ENCODE measurements at places on chromosomes 12 and 14.

- peak; percentile 70 for DNase-seq
Observed at GRCh38 chr14:68088451-68088854, 268.9 kb downstream of the RAD51B start.

DNA sequence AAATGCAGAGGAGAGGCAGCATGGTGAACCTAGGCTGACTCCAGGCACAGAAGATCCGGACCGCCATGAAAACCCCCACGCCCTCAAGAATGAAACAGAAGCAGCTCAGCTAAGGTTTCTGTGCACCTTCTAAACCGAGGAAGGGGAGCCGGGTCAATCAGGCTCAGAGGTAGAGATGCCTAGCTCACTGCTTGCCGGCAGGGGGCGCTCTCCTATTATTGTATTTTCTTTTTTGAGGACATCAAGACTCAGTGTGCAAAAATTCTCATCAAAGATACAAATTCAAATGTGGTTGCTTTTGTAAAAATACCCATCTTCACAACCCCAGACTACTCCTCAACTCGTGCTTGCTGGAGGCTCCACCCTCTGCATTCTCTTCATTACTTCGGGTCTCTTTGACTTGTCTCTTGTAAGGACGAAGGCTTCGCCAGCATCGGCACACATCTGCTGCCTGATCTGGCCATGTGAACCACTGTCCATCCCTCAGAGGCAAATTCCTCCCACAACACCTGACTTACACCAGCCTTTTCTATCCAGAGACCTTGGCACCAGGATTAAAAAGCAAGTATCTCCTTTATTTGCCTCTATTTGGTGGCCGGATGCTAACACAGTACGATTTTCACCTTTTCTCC, 33.4 kb upstream of the RNASE3 start:
- peak; percentile 37 for DNase-seq

DNA sequence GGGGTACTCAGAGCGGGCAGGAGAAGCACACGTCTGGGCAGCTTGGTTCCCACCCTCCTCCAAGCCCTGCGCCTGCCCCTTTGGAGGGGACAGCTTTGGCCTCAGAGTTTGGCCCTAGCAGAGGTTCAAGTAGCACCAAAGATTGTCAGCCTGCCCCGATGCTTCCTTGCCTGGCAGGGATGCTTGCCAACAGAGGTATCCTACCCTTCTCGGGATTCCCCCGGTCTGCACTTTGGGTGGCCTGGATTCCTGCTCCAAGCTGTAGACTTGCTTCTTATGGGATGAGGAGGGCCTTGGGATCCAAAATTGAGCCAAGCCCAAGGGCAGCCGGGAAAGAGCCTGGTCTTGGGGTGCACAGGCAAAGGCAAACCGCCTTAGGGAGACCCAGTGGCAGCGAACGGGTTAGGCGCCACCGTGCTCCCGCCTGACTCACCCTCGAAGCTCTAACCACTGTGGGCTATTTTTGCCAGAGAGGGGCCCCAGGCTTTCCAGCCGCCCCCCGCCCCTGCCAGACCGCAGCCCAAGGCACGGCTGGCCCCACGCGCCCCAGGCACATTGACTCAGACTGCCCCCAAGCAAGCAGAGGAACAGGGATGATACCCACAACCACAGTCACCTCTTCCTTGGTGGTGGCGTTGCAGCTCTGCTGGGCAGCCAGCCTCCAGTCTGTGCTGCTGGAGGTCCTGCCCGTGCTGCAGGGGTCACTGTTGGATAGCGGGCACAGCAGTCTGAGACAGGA, 847 bp upstream of the WNT10B start:
- peak; percentile 79 for DNase-seq

DNA sequence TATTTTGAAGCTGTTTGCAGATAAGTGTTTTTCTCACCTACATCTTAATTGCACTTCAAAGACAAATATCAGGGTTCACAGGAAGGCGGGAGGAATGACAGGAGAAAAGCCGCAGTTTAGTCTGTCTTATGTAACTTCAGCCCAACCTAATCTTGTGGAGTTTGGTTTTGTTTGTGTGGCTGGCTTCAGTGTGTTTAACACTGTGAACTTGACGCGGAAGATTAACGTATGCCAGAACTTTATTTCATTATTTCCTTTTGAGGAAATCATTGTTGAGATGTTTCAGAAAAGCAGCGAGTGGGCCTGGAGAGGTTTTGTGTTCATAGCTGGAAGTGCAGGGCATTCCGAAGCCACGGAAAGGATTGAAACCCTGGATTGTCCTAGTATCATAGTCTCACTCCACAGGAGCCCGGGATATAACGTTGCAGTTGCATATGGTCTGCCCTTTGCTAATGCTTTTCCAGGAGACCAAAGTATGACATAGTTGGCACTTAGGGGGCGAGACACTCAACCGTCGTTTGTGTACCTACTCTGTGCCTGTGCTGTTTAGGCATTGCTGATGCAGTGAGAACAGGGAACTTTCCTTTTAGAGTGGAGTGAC, 2.0 kb downstream of the PELI2 start:
- DNase-seq: peak; percentile 7

GRCh38 chr12:25023808-25024207, 74.9 kb upstream of the BCAT1 start:
- DNase-seq: no peak

GRCh38 chr12:116600959-116601918, 42.1 kb downstream of the MAP1LC3B2 start:
- DNase-seq: peak; percentile 87

DNA sequence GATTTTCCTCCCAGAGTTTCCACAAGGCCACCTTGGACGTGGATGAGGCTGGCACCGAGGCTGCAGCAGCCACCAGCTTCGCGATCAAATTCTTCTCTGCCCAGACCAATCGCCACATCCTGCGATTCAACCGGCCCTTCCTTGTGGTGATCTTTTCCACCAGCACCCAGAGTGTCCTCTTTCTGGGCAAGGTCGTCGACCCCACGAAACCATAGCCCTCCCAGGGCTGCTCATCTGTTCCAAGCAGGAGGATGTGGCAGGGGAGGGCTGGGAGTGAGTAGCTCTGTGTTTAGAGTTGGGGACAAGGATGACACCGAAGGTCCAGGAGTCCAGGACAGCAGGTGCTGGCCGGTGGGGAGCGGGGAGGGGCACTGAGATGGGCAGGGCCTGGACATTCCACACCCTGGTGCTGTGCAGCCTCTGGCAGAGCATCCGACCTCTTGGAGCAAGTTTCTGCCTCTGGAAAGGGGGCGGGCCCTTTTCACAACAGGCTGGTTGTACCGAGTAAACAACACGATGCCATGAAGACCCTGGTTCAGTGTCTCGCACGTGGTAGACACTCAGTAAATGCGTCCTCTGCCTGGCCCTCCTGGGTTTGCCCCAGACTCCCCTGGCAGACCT, 8.2 kb downstream of the SERPINA4 start:
- DNase-seq: no peak

DNA sequence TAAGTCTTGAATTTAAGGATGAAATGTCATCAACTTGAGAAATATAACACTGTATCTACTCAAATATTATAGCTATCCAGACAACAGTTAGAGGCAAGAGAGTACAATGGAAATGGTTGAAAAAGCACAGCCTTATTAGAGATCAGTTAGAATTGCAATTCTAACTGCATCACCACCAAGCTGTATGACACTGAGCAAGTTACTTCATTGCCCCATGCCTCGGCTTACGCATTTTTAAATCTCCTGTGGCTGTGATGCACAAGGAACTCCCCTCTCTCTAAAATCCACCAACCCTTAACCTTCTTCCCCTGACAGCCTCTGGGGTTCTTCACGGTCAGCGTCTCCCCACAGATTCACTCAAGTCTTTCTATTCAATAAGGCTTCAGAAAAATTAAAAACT, 75.1 kb downstream of the MED13L start:
- DNase-seq: no peak

- DNase-seq: no peak
Observed at GRCh38 chr12:98235301-98235700, 280.1 kb upstream of the TMPO start.

DNA sequence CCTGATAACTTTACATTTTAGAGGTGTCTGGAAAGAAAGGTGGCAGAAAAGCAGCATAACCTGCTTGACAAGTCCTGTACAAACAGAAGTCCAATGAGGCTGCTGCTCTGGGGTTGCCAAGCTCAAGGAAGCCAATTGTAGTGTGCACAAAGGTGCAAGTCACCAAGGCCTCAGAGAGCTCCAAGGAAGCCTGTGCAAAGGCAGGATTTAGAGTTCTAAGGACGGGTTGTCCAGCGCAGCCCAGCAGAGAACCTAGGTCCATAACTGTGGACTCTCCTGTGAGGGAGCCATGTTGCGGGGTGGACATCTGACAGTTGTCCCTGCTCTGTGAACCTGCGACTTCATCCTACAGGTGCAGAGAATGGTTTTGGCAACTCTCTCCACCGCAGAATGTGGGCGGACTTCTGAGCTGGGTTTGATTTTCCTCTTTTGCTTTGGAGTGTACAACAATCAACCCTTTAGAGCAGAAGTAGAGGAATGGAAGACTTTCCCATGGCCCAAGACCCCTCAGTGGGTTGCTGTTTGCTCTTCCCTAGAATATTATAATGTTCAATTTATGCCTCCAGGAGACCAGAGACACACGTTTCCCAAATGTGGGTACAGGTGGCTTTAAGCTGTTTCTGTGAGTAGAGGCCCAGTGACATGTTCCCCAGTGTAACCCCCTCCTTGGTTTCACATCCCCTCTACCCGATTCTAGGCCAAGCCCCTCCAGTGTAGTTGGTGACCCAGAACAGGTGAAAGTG, 81.0 kb downstream of the ETV6 start:
- no peak for DNase-seq

DNA sequence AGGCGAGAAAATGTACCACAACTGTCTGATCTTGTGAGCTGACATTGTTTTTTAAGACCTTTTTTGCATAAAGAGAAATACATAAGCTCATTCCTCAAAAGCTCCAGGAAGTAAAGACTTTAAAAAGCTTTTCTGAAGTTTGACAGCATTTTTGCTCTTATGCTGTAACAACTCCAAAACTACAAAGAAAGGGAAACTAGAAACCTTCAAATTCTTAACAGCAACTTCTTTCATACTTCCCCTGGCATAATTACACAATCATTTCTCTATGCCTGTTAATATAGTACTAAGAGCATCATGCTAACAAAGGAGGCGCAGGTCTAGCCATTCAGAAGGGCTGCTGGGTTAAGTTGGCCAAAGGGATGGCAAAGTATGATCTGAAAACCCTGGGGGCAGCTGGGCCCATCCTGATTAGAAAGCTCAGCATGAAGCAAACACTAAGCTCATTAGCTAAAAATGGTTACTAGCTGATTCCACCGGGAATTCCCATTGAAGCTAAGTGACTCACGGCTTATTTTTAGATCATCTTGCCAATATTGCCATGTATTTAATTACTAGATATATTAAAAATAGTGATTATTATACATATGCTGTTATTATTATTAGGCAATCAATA, 26.1 kb upstream of the ANP32D start:
- DNase-seq: no peak

GRCh38 chr12:6647083-6647604, at the start of gene ACRBP:
ACRBP (minus strand) TSS chr12:6647432; CDS start chr12:6647366, 66 bp downstream.
- DNase-seq: peak; percentile 59

DNA sequence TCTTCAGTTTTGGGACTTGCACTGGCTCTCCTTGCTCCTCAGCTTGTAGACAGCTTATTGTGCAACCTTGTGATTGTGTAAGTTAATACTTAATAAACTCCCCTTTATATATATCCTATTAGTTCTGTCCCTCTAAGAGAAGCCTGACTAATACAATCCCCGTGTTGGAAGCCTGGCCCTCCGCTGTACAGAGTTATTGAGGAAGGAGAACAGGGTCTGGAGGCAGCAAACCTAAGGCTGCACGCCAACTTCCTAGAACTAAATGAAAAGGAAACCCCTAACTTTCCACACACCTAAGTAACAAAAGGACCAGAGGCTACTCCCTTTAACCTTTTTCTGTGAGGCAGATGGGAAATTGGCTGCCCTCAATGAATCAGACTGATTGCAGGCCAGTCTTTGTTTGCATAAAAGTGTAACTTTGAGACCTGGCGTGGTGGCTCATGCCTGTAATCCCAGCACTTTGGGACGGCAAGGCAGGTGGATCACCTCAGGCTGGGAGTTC, 42.6 kb upstream of the LIMA1 start:
- DNase-seq: no peak

- no peak for DNase-seq
Observed at GRCh38 chr12:5846950-5847349, 98.1 kb downstream of the ANO2 start.

DNA sequence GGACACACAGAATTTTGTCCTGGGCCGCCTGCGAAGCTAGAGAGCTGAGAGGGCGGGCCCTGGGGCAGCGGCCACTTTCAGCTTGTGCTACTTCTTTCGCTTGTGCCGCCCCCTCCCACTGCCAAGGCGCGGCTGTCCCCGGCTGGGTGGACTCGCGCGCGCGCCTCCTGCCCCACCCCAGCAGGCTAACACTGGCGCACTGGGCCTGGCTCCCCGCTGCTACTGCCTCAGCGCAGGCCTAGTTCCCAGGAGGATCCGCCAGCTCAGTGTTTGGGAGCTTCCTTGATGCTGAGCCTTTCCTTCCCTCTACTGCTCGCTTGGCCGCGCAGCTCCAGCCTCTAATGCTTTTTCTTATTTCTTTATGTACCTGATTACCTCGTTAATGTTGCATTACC, 27.4 kb upstream of the METAP2 start:
- no peak for DNase-seq

DNA sequence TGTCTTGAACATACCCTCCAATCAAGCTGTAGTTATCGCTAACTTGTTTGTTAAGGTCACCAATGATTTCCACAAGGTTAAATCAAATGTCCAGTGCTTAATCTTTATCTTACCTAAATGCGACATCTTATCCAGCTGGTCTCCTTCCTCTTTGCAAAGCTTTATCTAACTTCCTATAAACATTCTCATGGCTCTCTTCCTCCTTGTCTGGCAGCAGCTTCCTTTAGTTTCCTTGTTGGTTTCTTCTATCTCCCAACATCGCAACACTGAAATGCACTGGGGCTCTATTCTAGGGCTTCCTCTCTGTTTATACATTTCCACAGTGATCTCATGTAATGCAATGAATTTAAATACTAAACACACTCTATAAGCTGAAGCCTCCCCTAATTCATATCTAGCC, 28.7 kb downstream of the UBE2N start:
- DNase-seq: no peak

DNA sequence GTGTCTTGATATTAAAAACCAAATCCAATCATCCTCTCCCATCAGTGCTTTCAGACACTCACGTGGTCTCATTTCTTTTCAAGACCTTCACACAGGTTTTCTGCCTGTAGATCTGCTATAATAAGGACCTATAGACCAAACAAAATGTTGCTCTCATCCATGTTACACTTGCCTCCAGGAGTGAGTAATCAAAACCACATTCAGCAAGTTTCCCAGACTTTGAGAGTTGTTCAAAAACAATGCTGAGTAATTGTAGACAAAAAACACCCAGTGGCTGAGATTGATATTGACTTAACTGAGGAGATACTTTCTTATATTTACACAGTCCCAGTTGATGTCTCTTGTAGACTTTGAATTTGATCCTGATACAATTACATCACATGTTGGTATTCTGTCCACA, 383.1 kb downstream of the TMEM132D start:
- peak; percentile 54 for DNase-seq
